NCI-H1417 treated with DMSO at 0.1 percent for 48 hours (cell line): ENCODE measurements at places on chromosomes 2 and 18.

GRCh38 chr2:107108556-107108955 lies 222.6 kb upstream of the ST6GAL2 start:
- no peak for DNase-seq

DNA sequence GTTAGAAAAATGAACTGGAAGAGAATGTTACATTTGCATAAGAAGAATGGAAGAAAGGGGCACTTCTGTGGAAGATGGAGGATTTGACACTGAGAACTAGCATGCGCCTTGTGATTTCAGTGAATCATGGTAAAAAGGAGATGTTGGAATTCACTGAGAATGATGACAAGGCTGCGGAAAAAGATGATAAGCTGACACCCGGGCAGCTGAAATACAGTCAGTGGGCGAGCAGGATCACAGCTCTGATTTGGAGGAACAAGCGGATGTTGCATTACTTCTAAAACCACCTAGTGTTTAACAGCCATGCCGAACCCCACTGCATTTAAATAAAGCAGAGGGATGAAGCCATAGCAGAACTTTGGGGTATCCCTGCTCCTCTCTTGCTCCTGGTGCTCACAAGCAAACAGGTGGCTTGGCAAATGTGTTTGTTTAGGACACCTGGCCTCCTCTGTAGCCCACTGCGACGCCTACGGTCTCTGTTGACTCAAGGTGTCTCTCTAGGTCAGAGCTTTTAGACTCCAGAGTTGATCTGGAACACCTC lies 134.9 kb downstream of the NDUFA10 start:
- no peak for DNase-seq

DNA sequence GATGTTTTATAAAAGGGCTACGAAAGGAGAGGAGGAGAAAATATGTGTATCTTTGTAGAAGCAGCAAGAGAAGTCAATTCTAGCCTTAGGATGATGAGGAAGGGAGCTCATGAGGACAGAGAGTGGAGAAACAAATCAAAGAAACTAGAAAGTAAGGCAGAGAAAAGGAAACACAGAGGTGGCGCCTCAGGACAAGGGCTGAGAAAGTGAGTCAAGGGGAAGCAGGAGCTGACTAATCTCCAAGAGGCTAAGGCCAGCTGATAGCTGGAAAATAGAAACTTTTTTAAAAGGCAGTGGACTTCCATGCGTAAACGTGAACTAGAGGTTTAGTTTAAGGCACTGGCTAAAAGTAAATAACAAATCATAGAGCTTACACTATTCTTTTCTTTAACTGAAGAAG lies 173.3 kb downstream of the ANKRD44 start:
- no peak for DNase-seq

GRCh38 chr2:197600306-197600705 lies 75.1 kb downstream of the RFTN2 start:
- DNase-seq, result no peak

DNA sequence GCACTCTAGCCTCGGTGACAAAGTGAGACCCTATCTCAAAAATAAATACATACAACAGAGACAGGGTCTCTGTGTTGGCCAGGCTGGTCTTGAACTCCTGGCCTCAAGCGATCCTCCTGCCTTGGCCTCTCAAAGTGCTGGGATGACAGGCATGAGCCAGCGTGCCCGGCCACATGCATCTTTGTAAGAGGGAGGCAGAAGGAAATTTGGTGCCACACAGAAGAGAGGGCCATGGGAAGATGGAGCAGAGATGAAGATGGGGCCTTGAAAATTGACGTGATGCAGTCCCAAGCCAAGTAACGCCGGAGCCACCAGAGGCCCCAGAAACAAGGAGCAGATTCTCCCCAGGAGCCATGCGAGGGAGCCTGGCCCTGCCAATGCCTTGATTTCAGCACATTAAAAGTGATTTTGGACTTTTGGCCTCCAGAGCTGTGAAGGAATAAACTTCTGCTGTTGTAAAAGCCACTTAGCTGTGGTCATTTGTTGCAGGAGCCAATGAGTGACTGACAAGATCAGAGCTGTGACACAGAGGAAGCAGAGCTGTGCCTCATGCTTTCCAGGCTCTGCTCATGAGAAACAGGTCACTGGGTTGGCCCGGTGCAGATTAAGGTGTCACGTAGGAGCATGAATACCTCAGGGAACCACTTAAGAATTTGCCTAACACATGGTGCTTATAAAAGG lies 2.7 kb upstream of the SLC66A2 start:
- no peak for DNase-seq

DNA sequence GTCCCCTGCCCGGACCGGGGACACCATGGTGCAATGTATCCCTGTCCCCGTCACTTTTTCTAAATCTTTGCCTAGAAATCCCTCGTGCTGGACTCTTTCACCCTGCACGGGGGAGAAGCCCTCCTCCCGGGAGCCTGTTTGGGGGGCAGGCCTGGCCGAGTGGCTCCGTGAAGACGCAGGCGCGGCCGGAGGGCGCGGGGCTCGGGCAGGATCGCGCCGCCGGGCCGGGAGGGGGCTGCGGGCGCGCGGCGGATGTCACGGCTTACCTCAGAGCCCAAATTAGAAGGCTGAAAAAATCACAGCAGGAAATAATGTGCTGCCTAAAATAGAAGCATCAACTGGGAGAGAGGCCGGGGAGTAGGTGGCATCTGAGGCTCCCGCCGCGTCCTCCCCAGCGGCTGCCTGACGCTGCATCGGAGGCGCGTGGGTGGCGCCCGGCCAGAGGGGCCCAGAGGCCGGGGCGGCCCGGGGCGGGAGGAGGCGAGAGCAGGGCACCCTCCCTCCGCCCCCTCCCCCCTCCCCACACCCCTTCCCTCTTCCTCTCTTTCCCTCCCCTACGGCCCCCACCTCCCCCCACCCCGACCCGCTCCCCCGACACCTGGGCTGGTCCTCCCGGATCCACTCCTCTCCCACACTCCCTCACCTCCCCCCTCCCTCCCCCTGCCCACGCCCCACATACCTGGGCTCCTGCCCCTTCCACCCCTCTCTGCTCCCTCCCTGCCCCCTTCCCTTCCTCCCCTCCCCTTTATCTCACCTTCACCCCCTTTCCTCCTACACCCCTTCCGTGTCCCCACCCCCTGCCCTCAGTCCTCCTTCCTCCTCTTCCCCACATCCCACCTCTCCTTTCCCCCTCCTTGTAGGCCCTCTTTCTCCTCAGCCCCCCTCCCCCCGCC lies 51.9 kb downstream of the SLC4A1AP start:
- DNase-seq, result no peak

- DNase-seq, result no peak
Observed at GRCh38 chr2:213934560-213934959, 476.3 kb upstream of the VWC2L start.
